ENCODE measurements at places on chromosomes 2 and 18. TPM values are rescaled to one million over a fixed set of nuclear protein-coding genes. Genes with fewer than 3 reads are reported as not detected.

NAB1 gene
- 26.9 TPM for total RNA-seq

STARD6 gene
- total RNA-seq, result not detected

AP1S3 gene
- 46.3 TPM for total RNA-seq

LAMA1 gene
- not detected for total RNA-seq

TMEFF2 gene
- total RNA-seq, result not detected

GRHL1 gene
- total RNA-seq, result 0.95 TPM

CNTNAP5 gene
- not detected for total RNA-seq

ICOS gene
- total RNA-seq, result 0.12 TPM

DNA sequence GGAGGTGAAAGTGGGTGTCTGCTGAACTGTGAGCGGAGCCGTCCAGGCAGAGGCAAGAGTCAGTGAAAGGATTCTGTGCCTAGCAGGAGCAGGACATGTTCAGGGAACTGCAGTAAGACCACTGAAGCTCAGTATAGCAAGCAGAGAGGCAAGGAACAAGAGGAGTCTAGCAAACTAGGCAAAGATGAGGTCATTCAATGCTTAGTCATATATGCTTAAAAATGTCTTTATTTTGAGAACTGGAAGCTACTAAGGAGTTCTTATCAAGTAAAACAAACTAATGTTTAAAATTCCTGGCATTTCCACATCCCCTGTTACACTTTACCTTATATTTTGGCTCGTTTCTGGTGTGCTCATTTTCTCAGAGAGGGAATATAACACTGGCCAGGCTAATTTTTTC lies 913.4 kb downstream of the CBLN2 start:
- DNase-seq, result no peak

GRCh38 chr2:156110890-156111289 lies 221.6 kb downstream of the NR4A2 start:
- DNase-seq, result peak; percentile 15

DNA sequence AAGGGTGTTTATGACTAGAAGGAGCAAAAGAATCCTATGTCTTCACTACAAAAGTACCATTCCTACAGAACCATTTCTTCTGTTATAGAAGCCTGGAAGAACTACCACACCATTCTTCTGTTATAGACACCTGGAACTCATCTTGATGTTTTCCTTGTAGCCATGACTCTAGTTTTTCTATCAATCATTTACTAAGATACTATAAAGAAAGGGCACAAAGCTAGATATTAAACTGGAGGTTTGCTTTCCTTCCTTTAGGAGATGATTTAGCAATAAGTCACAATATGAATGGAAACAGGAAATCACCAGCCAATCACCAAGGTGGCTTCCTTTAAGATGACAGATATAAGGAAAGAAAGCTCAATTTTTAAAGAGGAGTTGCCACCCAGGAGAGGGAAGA lies 100.3 kb upstream of the NEUROD1 start:
- no peak for DNase-seq

DNA sequence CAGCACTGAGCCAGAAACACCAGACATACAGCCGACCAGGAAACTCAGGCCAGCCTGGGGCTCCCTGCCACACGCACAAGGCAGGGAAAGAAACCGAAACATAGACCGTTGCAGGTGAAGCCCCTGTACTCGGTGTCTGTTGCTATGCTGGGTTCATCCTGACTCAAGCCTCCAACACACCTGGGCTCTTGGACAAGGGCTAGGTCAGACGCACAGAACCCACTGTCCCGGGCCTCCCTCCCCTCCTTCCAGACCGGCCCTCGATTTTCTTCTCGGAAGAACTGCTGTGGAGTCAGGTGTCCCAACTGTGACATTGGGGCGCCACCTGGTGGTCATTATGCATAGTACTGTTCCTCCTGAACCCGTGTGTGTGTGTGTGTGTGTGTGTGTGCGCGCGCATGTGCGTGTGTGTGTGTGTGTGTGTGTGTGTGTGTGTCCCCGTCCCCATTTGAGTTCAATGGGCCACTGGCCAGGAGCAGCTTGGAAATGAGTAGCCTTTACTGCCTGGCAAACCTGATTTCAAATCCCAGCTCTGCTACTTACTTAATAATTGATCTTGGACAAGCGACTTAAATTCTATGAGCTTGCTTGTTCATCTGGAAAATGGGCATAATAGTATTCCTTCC lies 55.4 kb upstream of the GLI2 start:
- peak; percentile 37 for DNase-seq

GRCh38 chr2:181072486-181073235 lies 92.3 kb downstream of the UBE2E3 start:
- DNase-seq, result no peak

DNA sequence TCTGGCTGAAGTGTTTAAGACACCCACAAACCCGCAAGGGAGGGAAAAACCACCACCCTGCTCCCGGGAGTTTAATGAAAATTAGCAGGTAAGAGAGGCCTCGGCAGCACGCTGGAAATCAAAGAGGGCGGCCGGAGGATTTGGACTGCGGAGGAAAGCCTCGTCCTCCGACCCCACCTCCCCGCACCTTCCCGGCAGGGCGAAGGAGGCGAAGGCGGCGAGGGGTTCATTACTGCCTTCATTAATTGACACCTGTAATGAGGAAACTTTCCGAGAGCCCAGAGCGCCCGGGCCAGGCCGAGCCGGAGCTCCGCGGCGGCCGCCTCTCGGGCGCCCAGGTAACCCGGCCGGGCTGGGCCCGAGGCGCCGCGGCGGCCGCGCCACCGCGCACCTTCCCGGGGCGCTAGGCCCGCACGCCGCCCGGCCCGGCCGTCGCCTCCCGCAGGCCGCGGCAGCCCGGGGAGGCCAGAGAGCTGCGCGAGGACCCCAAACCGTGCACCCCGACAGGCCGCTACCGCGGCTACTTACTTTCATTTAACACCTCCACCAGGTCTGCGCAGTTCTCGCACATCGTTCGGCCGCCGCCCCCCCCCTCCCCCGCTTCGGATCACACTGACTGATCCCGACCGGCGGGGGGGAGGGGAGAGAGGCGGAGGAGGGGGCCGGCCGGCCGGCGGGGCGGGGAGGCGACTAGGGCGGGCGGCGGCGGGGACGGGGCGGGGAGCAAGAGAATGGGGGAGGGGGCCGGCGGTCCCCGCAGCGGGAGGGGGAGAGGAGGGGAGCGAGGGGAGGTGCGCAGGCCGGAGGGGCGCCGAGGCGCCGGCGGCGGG lies 550 bp downstream of the USP34 start:
- peak; percentile 61 for DNase-seq

- DNase-seq, result no peak
Observed at GRCh38 chr2:176959614-176960013, 253.0 kb upstream of the HNRNPA3 start.

Data from activated B cell treated with CpG ODN at 0.5 μM for 24 hours (primary cell).